ENCODE measurements at places on chromosomes 2 and 18.
A peak's percentile ranks its signal among the peaks of the same experiment; 100 is the strongest.

DNA sequence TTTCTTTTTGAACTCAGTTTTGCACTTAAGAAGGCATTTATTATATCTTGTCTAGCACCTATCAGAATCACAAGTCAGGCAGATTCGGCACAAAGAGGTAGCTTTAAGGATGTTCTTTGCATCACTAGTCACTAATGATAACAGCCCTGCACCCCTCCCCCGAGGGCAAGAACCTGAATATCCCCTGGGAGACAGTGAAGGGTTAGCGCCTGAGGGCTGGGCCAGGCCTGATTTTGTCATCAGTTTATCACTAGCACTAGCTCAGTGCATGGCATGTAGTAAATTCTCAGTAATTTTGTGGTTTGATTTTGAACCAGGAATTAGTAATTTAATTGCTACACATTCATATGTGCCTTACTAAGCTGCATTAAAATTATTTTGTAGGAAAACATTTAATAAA lies 23.9 kb upstream of the HS6ST1 start:
- DNase-seq = no peak

DNA sequence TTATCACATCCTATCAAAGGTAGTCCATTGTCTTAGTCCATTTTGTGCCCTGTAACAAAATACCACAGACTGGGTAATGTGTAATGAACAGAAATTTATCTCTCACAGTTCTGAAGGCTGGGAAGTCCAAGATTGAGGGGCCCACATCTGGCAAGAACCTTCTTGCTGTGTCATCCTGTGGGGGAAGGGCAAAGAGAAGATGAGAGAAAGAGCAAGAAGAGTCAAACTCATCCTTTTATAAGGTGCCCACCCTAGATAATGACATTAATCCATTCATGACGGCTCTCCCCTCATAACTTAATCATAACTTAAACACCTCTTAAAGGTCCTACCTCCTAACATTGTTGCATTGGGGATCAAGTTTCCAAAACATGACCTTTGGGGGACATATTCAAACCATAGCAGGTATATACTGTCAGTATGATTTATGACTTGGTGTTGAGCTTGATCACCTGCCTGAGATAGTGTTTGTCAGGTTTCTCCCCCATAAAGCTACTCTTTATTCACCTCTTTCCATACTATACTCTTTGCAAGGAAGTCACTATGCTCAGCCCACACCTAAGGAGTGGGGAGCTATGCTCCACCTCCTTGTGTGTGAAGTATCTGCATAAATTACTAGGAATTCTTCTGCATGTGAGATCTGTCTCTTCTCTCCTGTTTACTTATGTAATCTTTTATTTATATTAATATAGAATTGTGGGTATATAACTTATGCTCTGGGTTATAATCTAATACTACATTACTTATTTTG lies 5.2 kb upstream of the MAP3K2 start:
- no peak for DNase-seq

DNA sequence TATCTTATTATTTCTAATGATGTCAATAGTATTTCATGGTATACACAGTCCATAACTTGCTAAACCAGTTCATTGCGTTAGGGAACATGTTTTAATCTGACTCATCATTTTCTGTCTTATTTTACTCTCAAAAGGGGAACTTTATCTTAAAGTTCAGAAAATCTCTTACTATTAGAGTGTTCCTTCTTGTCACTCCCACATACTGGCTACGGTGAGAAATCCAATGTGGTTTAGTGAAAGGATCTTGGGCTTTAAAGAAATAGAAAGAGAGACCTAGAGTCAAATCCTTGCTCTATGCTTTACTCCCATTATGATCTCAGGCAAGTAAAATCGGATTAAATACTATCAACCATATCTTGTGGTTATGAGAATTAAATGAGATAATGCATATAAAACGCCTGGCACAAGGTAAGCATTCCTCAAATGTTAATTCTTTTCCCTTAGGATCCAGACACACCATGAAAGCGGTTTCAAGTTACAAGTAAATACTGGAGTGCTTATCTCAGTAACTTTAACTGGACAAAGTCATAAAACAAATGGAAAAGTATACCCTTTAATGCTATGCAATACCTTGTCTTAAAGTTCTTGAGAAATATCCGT lies 576.0 kb downstream of the ARHGAP15 start:
- DNase-seq = peak; percentile 20

- DNase-seq = no peak
Measured at GRCh38 chr18:78679613-78680260, 299.9 kb upstream of the SALL3 start.

GRCh38 chr2:204187229-204188083 lies 250.9 kb downstream of the ICOS start:
- no peak for DNase-seq

DNA sequence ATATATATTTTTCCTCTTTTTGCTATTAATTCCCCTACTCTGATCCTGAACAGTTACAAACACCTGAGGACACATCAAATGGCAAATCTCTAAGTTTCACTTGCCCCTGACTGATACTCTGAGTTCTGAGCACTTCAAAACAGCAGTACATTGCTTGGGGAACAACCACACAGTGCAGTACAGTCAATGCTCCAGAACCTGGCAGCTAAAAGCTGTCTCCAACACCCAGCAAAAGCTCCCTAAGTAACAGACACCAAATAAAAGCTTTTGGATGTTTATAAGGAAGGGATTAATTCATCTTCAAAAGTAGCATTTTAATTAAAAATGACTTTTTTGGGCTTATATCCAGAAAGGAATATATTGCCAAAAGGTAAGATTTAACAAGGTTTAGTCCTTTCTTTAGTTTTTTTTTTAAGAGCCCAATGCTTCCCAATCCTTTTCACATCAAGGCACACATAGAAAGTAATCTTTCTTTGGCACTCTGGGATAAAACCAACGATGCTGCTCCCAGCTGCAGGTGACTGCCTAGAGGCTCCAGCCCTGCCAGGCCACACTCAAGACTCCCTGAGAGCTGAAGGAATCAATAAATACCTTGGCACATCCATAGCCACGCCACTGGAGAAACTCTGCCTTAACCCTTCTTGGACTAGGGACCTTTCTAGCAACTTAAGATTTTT lies 164.9 kb upstream of the ZFP36L2 start:
- no peak for DNase-seq

DNA sequence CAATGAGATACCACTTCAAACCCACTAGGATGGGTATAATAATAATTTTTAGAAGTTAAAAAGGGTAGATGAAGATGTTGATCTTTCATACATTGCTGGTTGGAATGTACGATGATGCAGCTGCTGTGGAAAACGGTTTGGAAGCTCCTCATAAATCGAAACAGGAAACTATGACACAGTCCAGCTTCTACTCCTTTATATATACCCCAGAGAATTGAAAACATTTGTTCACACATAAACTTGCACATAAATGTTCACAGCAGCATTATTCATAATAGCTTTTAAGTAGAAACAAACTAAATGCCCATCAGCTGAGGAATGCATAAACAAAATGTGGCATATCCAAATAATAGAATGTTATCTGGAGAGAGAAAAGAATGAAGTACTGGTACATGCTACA lies 95.0 kb downstream of the STRADB start:
- DNase-seq = peak; percentile 62

DNA sequence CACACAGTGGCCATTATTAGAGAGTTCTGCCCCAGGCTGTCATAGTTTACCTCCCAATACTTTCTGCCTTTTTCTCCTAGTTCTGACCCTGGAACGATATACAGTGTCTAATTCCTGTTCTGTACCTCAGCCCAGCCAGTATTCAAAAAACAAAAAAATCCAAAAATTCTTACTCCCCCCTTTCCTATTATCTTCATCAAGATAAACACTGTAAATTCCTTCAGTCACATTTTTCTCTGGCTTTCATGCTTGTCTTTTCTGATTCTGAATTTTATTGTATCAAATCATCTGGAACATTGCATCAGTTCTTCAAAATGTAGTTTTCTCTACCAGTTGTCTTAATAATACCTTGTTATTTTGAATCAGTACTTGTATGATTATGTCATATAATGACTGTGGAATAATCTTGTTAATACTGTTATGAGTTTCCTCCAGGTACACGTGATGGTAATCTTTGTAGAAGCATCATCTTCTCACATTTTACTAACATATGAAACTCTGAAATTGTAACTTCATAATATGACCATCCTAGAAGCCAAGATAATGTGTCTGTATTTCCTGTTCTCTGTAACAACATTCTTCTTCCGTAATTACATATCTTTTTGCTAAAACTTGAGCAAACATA lies 79.0 kb upstream of the NOSTRIN start:
- no peak for DNase-seq

- DNase-seq = peak; percentile 50
Measured at GRCh38 chr2:234841321-234842015, 110.3 kb upstream of the SH3BP4 start.

GRCh38 chr2:218566296-218566695 lies 1.9 kb downstream of the USP37 start:
- no peak for DNase-seq

DNA sequence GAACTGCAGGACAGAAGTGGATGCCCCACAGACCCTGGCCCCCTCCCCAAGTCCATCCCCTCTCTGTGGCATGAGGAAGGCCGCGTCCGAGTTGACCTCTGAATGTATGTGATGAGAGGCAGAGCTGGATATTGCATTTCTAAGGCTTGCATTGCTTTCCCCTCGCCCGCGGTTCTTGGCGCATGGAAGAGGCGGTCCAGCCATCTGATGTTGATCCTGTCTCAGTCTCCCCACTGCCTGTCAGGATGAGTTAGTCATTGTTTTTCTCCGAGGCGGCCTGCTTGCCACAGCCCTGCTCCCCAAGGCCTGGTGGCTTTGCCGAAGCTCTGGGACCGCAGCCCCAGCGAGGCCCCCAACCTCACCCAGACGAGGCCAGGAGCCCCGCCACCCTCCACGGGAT lies 88.6 kb downstream of the SMAD7 start:
- no peak for DNase-seq

GRCh38 chr2:149344105-149344504 lies 13.7 kb downstream of the LYPD6 start:
- no peak for DNase-seq

DNA sequence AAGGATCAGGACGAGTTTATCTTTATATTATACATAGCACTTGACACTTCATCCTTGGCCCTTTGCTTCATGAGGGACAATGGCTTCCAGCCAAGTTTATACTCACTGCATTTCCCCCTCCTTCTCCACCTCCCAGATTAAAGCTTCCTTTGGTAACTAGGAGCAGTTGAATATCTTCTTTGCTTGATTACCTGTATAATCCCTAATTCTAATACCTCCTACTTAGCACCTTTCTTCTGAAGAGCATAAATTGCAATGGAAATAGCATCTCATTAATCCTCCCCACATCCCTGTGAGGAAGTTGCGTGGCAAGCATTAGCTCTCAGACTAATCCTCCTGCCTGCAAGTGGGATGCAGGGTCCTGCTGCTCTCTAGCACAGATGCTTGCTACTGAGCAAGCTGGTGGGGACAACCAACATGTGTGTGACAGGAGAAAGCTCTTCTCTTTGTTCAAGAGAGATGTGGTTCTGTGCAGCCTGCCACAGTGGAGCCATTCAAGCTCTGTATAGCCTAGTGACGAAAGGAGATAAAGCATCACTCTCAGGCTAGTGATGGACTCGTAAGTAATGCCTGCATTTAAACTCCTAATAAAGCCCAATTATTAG lies 19.1 kb downstream of the KLHL14 start:
- DNase-seq = no peak

DNA sequence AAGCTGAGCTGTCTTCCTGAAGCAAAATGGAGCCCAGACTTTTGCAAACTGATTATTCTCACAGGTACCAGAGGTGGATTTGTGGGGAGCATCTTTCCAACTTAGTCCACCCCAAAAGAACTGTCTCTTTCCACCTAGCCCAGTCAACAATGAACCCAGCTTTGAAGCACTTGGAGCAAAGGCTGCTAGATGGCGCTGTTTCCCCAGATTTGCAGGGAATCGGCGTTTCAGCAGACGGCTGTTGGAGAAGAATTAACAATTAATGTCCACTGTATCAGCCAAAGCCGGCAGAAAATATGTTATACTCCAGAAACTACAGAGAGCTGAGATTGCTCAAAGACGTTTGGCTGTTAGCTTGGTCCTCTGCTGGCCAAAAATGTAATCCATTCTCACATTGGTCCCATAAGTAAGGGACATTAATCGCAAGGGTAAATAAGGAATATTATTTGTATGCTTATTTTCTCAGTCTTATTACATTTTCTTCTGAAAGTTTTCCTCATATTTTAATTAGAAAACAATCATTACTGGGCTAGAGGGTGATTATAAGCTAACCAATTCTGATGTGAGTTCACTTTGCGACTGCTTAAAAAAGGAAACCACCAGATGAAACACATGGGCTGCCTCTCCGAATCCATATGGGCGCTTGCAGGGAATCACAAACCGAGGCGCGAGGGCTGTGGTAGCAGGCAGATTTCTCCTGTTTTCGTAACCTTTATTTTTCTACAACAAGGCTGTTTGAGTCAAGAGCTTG lies 423.8 kb upstream of the MEX3C start:
- peak; percentile 44 for DNase-seq

DNA sequence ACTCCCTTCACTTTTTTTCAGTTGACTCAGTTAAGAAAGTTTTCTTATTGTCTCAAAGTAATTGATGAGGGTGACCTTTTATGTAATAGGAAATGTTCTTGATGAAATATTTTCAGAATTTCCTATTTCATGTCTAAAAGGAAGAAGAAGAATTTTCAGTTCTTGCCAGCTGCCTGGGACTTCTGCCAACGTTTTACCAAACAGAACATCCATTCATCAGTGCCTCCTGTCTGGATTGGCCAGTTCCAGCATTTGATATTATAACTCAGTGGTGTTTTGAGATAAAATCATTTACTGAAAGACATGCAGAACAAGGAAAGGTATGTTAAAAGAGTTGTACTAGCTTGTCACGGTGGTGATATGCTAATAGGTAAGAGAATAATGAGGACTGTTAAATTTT lies 104.7 kb upstream of the MYO3B start:
- peak; percentile 85 for DNase-seq

DNA sequence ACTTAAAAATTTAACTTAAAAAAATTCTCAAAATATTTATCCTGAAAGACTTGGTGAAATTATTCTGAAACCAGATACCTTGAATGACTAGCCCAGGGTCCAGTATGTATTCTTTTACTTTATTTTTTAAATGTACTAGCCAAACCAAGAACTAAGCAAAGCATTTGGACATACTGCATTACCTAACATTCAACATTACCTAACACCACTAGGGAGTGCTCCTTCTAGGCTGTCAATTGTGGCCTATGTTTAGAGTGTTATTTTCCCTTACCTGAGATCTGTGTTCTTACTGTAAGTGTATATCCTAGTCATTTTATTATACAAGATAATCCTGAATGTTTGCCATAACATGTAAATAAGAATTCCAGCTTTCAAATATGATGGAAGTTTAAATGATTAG lies 496.6 kb downstream of the PTPRM start:
- DNase-seq = no peak

DNA sequence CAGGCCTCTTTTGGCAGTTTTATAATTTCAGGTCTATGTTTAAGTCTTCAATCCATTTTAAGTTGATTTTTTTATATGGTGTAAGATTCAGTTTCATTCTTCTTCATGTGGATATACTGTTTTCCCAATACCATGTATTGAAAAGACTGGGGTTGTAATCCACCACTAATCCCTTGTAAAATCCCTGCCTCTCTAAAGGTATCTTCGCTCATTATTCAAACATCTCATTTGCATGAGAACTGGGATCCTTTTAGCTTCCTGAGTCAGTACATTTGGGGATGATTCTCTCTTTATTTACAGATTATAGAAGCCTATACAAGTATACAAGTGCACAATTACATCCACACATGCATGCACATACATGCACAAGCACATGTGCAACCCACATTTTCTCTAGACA lies 25.3 kb downstream of the DHRS9 start:
- no peak for DNase-seq
